ENCODE measurements at places on chromosomes 12 and 14.

DNA sequence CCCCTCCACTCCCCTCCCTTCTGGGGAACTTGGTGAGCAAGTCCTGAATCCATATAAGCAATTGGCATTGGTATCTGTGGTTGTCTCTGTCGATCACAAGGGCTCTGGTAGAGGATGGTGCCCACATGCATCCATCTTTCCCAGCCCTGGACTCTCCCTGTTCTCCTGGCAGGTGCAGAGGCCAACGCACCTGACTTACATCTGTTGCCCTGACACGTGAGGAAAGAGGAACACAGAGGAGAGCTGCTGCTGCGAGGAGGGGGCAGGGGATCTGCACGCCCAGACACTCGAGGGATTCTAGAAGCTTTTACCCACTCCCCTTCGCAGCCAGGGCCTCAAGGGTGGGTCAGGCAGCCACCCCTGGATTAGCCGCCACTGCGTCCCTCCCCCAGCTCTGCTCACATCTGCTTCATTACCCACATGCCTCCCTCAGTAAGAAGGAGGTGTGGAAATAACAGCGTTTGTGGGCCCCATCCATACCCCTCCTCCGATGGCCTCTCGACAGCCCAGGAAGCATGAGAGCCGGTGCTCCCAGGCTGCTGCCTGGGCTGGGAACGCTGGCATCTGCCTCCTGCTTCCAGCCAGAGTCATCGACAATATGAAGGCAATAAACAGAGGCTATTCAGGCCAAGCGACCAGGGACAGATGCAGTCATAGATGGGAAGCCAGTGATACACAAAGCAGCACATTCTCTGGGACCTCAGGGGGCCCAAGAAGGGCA, 56.5 kb downstream of the KDM2B start:
- DNase-seq: no peak

DNA sequence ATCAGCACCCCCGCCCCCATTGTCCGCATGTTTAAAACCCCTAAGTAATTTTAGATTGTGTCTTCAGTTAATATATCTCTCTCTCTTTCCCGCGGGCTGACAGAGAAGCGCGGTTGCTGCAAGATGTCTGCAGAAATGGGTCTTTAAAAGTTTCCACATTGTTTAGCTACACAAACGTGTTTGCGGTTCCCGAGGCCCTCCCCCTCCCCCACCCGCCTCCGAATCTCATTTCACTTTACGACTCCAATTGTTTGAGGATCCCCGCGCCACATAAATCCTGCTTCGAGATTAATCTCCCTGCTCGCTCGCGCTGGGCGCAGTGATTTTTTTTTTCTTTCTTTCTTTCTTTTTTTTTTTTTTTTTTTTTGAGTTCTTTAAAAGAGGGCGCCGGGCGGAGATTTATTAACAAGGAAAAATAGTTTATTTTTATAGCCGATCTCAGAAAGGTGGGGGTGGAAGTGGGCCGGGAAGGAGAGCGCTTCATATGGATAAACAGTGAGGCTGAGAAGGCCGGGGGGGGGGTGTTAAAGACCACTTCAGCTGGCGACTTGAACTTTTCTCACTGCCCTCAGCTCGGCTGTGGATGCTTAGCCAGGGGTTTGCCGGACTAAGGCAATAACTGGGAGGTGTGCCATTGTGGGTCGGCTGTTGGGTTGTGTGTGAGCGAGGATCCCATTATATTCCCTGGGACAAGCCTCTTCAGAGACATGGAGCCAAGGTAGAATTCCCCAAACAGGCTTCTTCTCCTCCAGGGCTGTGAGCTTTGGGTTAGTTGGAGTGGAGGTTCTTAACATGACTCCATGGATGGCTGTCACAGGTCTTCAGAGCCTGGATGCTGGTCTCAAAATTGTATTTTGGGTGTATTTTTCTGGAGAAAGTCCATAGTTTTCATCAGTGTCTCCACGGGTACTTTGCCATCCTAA, 39.7 kb upstream of the TBX5 start:
- no peak for DNase-seq

DNA sequence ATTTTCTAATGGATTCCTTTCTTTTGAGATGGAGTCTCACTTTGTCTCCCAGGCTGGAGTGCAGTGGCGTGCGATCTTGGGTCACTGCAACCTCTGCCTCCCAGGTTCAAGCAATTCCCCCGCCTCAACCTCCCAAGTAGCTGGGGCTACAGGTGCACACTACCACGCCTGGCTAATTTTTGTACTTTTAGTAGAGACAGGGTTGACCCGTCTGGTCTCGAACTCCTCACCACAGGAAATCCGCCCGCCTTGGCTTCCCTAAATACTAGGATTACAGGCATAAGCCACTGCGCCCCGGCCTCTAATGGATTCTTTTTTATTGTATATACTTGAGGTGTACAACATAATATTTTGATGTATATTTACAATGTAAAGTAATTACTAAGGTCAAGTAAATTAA, 140.1 kb upstream of the SLCO1C1 start:
- no peak for DNase-seq

- no peak for DNase-seq
Observed at GRCh38 chr12:24539646-24540045, 409.3 kb downstream of the BCAT1 start.

DNA sequence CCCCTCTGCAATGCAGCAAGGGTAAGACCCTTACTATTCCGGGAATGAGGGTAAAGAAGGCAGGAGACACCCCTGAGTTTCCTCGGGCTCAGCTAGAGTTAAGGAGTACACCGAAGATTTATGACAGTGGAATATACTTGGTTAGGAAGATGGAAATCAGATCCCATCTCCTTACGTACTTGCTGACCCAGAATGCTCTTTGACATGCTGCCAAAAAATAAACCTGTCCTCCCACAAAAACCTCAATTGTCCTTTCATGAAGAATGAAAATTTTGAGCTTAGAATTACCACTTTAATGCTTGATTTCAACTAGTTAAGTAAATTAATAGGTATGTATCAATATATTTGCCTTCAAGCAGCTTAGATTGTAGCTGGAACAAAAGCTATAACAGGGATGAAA, 99.5 kb downstream of the PRIMA1 start:
- DNase-seq: no peak

- no peak for DNase-seq
Observed at GRCh38 chr12:105798256-105798845, 340.4 kb downstream of the NUAK1 start.

DNA sequence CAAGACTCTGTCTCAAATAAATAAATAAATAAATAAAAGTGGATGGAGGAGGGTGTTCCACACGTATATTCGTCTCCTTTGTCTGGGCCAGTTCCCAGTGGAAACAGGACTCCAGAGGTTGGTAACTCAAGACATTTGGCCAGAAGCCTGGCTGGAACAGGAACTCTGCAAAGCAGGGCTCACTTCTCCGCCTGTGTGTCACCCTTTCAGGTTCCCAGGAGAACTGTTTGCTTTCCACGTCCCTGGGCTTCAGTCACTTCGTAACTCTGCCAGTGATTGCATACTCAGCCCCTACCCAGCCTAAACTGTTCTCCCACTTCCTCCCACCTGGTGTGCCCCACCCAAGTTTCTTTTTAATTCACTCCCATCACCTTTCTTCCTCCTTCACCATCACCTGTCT, 7.0 kb upstream of the UBE2N start:
- DNase-seq: no peak

Measured in GDM1 (cell line).